ENCODE measurements at places on chromosomes 16 and 17.

GRCh38 chr17:33514369-33514768 is 221.3 kb upstream of the ASIC2 start:
- DNase-seq, result no peak

- DNase-seq, result no peak
Measured at GRCh38 chr17:47193931-47194511, 4.9 kb upstream of the CDC27 start.

DNA sequence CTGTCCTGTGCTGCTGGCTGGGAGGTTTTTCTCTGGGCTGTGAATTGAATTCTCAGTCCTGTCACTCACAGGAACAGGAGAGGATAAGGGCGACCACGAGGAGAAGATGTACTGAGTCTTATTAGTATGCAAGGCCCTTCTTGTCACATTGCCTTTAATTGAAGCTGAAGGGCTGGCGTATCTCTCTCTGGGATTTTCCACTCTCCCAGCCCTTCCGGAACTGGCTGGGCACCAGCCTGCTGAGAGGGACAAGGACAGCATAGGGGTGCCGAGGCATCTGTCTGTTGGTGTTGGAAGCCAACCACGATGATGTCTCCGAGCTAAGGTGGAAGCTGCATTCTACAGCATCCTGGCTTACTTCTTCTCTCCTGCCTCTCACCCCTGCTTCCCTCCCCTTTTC is 33.2 kb downstream of the GPRC5B start:
- DNase-seq, result no peak

DNA sequence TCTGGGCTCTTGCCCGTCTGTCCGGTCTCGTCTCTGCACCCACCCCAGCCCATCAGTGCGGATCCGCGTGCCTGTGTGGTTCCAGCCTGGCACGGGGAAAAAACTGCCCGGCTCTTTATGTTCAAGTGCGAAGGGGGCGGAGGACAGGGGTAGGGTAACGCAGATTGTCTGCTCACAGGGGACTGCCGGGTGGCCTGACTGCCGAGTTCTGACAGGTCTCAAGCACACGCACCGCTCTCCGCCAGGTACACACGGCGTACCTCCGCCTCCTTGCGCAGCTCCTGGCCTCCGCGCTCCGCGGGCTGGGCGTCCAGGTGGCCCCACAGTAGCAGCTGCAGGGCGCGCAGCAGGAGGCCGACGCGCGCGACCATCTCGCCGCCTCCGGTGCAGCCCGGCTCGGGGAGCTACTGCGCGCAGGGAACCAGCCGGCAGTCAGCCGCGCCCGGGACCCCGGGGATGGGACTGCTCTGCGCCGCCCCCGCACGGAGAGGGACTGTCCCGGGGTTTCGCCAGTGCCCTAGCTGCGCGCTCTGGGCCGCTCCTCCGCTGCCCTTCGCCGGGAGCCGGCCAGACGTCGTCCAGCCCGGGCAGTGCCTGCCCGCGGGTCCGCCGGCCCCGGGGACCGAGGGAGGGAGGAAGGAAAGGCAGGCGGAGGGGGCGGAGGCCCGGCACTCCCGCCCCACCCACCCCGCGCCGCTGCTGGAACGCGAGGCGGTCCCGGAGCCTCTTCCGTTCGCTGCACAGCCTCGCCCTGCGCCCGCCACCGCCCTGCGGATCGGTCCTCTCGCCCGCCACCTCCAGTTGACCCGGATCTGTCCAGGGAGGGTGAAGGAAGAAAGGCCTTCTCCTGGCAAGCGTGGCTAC is at the start of gene MMP28:
Gene MMP28 (minus strand): TSS at position 635 of the 864 bp plus-strand sequence. CDS start 264 bp downstream, at position 371.
- DNase-seq, result no peak

DNA sequence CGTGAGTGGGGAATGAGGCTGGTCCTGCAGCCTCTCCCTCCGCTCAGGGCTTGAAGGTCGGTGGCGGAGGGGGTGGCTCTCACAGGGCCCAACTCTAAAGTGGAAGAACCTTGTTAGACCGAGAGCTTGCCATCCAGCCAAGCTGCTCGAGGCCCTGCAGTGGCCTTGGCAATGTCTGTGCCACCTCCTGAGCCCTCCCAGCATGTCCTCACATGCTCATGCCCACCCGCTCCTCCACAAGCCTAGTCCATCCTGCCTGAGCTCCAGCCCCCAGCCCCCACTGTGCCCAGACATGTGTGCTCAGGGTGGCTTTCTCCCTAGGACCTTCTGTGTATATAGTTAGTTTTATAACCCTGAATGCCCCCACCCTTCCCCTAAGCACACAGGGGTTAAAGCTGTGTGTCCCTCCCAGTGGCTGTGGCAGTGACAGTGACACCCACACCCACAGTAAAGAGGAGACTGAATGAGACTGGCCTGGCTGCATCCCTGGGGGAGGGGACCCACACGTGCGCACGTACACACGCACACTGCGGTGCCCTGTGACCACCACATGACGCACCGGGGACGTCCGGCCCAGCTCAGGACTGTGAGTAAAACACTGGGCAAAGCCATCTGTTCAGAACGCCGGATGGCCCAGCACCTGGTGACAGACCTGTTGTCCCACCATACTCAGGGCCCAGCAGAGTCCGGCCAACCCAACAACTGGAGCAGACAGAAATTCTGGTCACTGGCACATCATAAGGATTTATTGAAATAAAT is 15.6 kb downstream of the PDK2 start:
- no peak for DNase-seq

DNA sequence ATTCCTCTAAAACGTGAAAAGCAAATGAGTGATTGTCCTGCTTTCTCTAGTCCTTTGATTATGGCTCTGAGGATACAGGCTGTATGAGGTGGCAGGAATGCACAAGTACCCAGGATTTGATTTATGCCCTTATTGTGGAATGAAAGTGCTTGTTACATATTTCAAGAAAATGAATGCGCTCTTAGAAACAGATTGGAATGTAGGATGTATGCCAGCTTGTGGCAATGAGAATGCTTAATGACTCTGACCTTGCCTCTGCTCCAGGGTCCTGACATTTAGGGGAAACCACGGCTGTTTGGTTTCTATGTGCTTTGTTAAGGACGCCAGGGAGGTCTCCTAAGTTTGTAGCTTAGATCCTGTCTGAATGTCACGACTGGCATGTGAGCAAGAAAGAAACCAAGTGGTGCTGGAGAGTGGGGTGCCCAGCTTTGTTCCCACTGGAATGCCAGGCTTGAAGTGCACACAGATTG is 22.0 kb downstream of the PRCD start:
- no peak for DNase-seq

GRCh38 chr17:39236981-39237441 is 11.3 kb upstream of the STAC2 start:
- DNase-seq, result peak; percentile 39

- no peak for DNase-seq
Measured at GRCh38 chr16:35149550-35149949, 1690.1 kb downstream of the TP53TG3F start.

DNA sequence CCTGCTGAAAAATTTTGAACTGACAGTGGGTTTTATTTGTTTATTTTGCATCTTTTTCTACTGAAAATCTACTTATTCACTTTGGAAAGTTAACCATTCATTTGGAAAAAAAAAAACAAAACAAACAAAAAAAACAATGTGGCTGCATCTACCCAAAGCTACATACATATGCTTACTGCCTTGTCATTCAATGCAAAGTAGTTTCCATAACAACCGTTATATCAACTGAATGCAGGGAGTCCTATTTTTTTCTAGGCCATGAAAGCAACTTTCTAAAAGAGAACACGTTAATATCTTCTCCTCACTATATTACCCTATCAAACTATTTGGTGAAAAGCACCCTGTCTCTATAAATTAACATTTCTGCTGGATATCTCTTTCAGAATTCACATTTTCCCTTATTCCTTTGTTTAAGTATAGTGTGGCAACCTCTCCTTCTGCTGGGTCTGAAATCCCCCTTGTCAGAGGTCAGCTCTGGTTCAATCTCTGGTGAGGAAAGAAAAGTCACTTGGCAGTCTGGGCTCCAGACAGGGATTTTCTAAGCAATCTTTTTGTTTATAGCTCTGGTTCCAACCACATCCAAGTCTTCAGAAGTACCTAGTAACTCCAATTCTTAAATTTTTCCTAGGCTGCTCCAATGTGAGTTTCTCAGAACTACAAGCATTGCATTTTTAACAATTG is 528.4 kb upstream of the TOM1L1 start:
- no peak for DNase-seq

DNA sequence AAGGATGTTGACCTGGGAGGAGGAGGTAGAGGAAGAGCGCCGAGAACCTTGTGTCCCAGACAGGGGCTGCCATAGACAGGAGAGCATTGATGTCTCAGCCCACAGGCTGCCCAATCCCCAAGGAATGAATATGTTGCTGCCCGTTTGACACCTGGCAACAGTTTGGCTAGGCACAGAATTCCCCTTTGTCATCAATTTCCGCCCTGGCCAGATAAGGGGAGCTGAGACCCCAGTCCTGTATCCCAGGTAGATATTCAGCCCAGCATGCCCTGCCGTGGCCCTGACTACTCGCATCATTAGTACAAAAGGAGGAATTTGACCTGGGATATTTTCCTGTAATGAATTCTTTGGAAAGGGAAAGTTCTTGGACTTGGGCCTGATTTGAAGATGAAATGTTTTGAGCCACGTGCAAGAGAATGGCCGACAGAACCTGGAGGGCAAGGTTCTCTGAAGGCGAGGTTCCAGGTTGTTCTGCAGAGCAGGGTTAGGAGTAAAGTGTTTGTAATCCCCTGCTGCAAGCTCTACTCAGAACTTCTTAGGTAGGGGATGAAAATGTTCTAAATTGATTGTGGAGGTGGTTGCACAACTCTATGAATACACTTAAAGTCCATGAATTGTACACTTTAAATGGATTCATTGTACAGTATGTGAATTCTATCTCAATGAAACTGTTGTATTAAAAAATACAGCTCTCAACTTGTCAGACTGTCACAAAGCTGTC is 108.8 kb downstream of the SOCS1 start:
- no peak for DNase-seq

DNA sequence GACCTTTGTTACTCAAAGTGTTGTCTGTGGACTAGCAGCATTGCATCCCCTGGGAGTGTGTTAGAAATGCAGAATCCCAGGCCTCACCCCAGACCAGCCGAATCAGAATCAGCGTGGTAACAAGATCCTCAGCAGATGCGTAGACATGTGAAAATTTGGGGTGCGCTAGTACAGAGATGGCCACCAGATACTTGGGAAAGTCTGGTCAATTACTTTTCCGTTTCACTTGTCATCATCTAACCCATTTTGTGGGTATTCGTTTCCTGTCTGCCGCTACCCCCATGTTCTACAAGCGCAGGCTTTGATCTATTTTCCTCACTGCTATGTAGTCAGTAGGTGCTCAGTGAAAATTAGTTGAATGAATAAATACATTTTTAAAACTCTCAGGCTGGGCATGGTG is 33.1 kb upstream of the HERPUD1 start:
- DNase-seq, result no peak

DNA sequence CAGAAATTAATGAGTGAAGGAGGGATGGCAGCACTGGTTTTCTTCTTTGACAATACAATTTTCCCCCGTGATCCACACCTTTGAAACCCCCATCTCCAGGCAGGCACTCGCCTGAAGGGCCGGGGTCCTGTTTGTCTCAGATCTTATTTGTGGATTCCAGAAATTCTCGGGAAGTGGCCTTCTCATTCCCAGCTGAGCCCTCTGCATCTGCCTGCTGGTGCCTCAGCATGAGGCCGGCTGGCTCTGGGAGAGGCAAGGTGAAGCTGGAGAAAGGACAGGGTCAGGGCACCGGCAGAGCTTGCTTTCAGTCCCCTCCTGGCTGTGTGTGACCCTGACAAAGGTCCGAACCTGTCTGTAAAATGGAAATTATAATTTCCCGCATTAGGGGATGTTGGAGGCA is 35.8 kb upstream of the C1QL1 start:
- DNase-seq, result no peak

GRCh38 chr16:85527042-85527766 is 85.9 kb upstream of the GSE1 start:
- no peak for DNase-seq

Measured in SHP77 treated with DMSO at 0.1 percent for 48 hours (cell line).